ENCODE measurements at places on chromosomes 2 and 18.

GRCh38 chr18:76169733-76170132 is 325.3 kb downstream of the ZNF516 start:
- no peak for DNase-seq

- DNase-seq = no peak
These were observed 71.0 kb downstream of the AQP4 start for GRCh38 chr18:26794230-26795101.

DNA sequence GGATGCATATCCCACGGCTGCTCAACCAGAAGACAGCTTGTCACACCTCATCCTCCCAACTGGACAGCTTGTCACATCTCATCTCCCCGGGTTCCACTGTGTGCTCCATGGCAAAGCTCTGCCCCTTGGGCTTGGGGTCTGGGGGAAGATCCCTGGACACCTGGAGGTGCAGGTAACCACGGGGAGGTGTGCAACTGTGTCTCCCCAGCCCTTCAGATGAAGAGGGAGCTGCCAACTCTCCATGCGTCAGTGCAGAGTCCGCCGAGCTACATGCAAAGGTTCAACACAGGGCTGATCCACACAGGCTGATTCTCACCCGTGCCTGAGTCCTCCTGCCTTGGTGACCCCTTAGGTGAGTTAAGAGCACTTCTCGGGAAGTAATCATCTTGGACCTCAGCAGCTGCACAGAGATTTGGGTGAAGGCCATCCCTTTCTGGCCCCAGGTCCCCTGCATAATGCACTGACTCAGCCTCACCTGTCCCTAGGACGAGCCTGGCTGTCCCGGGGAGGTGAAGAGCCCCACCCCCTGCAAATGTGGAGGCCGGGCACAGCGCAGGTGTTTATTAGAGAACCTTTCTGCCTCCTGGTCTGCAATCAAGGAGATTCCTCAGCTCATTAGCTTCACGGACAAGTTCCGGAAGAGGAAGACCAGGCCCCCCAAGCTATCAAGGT is 157.9 kb downstream of the PXDN start:
- no peak for DNase-seq

DNA sequence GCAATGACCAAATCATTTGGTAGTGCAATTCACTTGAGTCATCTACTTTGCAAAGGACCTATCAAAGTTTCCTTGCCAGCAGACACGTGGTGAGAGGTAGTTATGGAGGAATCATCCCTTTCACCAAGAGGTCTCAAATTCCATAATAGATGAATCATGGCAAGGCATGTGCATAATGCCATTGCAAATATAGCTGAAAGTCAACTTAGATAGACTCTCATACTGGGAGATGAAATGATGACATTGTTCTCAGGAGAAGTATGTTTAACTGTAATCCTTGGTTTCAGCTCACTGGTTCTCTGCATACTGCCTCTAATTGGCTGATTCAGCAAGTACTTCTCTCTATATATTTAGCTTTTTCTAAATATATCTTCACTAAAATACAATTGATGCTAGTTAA is 57.2 kb downstream of the CALCRL start:
- peak; percentile 50 for DNase-seq

DNA sequence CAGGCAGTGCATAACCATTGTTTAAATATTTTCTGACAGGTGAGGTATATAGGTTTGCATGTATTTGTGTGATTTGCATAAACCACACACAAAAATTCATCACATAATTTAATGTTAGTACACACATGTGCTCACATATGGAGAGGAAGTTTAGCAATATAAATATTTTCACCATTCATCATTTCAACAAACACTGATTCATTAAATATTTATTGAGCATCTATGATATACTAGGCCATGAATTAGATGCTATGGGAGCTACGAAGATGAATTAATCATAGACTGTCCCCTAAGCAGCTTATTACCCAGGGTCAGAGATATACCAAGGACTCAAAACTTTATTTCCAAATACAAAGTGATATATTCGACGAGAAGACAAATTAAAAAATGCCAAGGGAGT is 311.6 kb upstream of the PIK3C3 start:
- DNase-seq = no peak
